ENCODE measurements at places on chromosomes 7 and 10.

DNA sequence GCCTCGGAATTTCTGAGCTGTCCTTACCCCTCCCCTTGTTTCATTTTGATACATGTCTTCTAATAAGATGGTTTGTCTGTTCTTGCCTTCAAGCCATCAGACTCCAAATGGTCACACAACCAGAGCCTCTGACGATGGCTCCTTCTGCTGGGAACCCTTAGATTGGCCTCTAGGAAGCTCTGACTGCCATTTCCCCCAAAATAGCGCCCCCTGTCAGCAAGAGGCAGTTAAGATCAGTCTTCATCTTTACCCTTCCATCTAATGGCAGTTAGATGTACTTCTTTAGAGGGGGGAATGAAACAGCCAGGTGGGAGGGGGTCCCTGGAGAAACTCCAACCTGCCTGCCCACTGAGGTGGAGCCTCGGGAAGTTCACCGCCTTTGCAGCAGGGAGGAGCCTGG is 85.8 kb upstream of the GPR22 start:
- DNase-seq: no peak

DNA sequence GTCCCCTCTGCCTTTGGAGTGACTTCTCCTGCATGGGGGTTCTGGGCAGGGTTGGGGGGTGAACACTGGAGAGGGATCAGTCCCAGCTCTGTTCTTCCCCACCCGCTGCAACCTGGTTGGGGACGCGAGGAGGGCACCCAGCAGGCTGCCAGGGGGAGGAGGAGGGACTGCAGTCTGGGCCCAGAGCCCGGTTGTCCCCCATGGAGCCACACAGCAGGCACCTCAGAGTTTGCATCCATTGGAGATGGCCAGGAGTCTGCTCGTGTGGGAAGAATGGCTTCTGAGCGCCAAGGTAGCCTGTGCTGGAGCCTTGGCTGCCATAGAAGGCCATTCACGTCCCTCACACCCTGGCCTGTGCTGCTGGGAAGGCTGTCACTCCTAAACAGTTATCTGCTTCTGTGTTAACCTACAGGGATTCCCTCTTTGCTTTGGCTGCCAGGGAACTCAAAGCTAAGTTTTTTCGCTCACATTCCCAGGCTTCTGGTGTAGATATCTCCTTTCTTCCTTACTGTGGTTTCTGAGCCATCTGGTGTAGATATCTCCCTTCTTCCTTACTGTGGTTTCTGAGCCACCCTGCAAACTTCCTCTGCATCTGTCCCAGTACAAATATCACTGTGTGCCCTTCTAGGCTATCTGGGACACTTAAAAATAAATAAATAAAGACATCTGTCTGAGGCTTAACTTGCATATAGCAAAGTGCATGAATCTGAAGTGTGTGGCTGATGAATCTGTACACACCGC is 133.7 kb downstream of the LHPP start:
- DNase-seq: no peak

DNA sequence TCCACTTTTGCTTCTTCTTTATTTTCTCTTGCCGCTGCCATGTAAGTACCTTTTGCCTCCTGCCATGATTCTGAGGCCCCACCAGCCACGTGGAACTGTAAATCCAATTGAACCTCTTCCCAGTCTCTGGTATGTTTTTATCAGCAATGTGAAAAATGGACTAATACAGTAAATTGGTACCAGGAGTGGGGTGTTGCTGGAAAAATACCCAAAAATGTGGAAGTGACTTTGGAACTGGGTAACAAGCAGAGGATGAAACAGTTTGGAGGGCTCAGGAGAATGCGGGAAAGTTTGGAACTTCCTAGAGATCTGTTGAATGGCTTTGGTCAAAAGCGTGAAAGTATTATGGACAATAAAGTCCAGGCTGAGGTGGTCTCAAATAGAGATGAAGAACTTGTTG is 670.3 kb upstream of the ZWINT start:
- DNase-seq: no peak

- no peak for DNase-seq
Observed at GRCh38 chr10:128152741-128153580, 26.7 kb upstream of the MKI67 start.

GRCh38 chr7:79454361-79454960 is 994 bp upstream of the MAGI2 start:
- peak; percentile 75 for DNase-seq

DNA sequence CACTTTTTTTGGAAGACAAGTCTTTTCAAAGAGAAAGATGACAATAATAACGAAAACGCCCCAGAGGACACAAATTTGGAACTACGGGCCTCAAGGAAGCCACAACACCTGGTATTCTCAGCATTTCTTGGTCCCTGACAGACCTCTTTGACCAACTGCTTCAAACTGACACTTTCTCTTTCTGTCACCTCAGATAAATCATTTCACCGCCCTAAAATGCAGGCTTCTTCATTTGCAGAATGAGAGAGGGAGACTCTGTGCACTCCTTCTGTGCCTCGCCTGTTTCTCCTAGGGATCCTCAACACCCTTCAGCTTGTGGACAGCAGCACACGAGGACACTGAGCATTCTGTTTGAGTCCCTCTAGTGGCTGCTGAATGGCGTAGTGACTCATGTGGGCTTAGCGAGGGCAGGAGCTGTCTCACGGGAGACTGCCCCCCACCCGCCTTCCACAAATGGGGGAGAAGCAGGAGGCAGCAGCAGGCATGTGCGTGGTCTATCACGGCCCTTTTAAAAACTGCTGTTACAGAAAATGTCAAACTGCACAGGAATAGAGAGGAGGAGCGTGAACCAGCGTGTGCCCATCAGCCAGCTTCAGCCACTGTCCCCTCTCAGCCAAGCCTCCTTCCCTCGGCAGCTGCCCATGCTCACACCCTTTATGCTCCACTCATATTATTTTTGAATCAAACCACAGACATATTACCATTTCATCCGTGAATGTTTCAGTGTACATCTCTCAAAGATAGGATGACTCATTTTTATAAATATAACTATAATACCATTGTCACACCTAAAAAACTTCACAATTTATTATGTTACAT is 41.4 kb downstream of the GSDME start:
- peak; percentile 35 for DNase-seq

DNA sequence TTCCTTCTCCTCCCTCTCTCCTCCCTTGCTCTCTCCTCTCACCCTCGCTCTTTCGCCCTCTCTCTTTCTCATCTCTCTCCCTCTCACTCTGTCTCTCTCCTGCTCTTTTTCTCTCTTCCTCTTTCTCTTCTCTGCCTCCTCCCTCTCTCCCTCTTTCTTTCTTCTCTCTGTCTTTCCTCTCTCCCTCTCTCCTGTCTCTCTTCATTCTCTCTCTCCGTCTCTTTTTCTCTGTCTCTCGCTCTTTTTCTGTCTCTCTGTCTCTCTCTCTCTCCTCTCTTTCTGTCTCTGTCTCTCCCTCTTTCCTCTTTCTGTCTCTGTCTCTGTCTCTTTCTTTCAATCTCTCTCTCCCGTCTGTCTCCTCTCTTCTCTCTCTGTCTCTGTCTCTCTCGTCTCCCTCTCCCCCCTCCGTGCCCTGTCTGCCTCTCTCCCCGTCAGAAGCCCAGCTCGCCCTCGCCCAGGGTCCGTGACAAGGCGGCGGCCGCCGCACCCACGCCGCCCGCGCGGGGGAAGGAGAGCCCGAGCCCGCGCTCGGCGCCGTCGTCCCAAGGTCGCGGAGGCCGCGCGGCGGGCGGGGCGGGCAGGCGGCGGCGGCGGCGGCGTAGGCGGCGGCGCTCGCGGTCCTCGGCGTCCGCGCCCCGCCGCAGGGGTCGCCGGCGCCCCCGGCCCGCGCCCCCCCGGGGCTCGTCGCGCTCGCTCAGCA is 21.3 kb upstream of the HSPB1 start:
- no peak for DNase-seq

DNA sequence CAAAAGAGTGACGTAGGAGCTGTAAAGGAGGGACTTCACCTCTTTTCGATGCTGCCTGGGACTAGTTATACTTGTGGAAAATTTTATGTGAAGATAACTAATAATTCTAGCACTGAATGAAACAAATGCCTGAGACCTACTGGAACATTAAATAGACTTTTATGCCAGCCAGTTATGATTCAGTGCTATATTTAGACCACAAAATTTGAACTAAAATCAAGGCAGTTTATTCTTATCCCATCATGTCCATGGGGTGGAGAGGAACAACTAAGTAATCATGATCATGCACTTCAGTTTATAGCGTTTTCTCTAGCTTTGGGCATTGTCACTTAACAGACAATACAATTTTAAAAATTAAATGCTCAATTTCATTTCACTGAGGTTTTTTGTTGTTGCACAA is 76.7 kb downstream of the ZEB1 start:
- no peak for DNase-seq

- DNase-seq: peak; percentile 53
Observed at GRCh38 chr10:13938950-13939349, 352.2 kb downstream of the PRPF18 start.

DNA sequence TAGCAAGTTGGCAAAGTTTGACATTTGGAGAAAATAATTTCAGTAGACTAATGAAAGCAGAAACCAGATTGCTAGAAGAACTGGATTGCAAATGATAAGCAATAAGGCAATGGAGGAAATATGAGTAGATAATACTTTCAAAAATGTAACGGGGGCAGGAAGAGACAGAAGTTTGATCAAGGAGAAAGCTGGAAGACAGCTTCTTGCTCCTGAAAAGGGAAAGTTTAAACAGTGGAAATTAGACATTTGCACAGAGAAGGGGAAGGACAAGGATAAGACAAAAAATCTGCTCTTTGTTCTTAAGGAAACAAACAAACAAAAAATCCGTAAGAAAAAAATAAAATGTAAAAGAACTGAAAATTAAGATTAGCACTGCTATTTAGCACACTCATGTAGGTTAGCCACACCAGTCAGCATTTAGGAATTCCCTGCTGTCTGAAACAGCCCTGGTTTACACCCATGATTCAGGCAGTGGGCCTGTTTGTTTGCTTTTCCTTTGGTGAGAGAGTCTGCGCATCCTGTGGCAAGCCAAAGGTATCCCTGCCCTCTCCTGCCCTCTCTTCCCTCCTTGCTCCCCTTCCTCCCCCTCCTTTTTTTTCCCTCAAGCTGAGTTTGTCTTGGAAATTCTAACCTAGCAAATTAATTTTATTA is 104.3 kb upstream of the CAV2 start:
- DNase-seq: peak; percentile 87

- DNase-seq: peak; percentile 88
Observed at GRCh38 chr10:113058523-113059370, 108.7 kb downstream of the TCF7L2 start.

DNA sequence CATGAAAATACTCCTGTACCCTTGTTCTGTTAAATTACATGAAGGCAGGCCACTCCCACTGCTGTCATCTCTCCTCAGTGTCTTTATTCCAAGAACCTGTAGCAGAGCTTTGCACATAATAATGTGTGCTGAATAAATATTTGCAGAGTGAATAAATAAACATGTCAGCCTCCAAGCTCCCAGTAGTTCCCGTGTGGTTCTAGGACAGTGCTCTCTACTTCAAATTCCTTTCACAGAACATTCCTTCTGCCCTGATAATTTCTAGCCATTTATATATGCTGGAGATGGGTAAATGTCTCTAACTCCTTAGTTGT is 20.3 kb upstream of the HYAL4 start:
- DNase-seq: no peak

DNA sequence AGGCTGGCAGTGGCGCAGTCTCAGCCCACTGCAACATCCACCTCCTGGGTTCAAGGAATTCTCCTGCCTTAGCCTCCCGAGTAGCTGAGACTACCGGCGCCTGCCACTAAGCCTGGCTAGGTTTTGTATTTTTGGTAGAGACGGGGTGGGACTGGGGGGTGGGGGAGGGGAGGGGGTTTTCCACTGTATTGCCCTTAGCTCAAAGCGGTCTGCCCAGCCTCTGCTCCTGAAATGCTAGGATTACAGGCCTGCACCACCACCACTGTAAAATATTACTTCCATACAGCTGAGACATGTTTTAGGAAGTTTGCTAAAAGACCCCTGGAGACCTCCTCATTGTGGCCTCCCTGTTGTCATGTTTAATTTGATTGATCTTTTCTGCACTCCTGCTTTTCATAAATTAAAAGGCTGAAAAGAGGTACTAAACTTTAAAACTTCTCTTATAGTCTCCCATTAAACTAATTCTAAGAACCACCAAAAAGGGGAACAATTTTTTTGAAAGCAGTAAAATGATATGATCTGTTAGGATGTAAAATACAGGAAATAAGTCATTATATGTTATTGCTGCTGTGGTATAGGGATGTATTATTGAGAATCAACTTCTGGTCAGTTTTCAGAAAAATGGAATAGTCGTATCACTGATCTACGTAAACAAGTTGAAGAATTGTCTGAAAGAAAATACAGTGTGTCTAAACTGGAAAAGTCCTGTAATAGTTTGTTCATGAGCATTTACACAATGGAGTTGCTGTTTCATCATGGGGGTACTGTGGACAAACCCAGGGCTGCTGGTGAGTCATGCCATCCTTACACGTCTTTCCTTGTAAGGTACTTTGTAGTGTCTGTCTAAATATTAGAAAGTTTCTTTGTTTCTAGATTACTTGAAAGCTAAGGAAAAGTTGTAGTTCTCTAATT is 72.9 kb upstream of the TMEM248 start:
- DNase-seq: peak; percentile 55

- no peak for DNase-seq
Observed at GRCh38 chr7:102068846-102069245, 217.8 kb upstream of the SH2B2 start.

DNA sequence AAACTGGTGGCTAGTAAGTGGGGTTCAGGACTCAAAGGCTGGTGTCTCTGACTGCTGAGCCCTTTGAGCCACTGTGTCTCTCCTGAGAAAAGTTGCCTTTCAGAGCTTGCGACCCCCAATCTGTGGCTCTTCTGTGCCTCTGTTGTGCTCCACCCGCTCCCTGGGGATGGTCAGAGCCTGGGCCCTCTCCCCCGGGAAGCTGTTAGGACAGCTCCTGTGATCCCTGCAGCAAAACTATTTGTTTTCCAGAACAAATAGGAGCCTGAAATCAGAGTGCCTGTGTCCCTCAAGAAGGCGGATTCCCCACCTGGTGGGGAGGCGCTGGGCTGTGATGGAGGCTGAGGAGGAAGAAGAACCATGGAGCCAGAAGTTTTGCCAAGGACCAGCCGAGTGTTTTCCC is 56.4 kb upstream of the MXI1 start:
- no peak for DNase-seq

- DNase-seq: no peak
Observed at GRCh38 chr10:105534086-105534485, 893.0 kb downstream of the SORCS3 start.

GRCh38 chr10:73926152-73926764 is 15.3 kb downstream of the PLAU start:
- no peak for DNase-seq

GRCh38 chr7:115145512-115145911 is 223.6 kb downstream of the MDFIC start:
- DNase-seq: peak; percentile 34

DNA sequence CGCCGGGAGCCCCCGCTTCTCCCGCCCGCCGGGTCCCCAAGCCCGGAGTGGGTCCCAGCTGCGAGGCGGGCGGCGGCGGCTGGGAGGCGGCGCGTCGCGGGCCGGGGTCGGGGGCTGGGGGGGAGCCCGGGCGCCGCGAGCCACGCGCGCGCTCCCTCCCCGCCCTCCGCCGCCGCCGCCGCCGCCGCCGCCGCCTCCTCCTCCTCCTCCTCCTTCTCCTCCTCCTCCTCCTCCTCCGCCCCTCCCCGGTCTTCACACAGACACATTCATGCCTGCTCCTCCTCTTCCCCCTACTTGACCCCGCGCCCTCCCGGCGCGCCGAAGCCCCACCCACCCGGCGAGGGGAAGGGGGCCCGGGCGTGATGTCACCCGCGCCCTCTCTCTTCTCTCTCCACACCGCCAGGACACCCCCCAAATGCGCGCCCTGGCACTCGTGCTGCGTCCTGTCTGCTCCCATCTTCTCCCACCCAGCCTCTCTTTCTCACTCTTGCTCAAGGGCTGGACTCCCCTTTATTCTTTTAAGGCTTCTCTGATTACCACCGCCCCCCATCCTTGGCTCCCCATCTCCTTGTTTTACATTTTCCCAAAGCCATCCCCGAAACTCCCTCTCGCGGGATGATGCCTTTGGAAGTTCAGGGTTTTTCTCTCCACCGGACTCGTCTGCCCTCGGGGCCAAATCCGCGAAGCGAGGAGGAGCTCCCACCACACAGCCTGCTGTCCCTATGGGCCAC is 967 bp upstream of the GLI3 start:
- peak; percentile 64 for DNase-seq
